ENCODE measurements at places on chromosomes 12 and 14.

DNA sequence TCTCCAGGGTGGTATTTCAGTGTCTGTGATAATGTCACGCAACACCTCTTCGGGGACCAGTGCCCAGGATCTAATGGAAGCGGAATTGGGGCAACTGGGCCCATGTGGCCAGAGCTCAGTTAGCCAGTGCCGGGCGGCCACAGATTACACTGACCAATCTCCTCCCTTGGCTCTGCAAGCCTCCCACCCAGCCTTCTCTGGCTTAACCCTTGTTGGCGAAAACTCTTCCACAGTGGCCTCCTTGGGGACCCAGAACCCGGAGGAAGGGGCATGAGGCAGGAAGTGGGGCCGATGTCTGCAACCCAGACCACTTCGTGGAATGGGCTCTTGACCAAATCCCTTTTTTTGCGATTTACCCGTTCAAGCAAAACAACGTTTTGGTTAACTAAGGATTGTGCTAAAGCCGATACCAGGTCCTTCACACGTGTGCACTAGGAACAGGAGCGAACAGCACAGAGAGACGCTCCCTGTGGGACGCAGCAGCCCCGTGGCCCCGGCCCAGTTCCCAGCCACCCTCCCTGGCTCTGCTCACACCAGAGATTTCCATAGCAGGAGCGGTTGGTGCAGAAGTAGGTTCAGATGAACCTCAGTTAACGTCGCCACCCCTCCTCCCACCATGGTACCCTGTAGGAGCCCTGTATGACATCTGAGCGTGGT lies 38.2 kb downstream of the SLC8B1 start:
- no peak for DNase-seq

DNA sequence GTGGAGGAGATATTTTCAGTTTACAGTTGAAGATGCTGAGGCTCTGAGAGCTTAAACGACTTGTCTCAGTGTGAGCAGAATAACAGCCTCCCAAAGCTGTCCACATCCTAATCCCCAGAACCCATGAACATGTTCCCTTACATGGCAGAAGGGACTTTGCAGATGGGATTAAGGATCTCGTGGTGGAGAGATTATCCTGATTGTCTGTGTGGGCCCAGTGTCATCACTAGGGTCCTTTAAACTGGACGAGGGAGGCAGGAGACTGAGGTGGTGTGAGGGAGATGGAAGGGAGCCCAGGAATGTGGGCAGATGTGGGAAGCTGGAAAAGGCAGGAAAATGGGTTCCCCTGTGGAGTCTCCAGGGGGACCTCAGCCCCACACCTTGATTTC lies 9.6 kb upstream of the KRT80 start:
- DNase-seq, result no peak

GRCh38 chr14:96592591-96593386 lies 90.6 kb downstream of the PAPOLA start:
- DNase-seq, result no peak

DNA sequence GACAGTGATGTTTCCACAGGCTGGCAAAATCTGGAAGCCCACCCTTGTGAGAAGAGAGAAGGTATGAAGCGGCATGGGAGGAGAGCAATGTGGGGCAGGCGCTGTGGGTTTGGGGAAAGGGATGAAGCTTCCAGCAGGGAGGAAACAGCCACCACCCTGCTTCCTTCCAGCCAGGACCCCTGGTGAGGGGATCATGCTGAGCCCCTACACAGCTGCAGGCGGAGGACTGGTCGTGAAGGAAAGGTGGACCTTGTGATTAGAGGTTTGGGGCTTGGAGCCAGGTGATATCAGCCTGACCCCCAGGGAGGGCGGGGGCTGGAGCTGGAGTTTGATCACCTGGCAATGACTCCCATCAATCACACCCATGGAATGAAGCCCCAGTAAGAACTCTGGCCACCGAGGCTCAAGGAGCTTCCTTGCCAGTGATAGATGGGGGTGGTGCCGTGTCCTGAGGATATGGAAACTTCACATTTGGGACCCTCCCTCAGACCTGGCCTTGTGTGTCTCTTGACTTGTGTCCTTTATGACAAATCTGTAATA lies 48.6 kb downstream of the RIMBP2 start:
- DNase-seq, result no peak

- DNase-seq, result no peak
Measured at GRCh38 chr12:14959916-14960496, 1.4 kb downstream of the ARHGDIB start.

DNA sequence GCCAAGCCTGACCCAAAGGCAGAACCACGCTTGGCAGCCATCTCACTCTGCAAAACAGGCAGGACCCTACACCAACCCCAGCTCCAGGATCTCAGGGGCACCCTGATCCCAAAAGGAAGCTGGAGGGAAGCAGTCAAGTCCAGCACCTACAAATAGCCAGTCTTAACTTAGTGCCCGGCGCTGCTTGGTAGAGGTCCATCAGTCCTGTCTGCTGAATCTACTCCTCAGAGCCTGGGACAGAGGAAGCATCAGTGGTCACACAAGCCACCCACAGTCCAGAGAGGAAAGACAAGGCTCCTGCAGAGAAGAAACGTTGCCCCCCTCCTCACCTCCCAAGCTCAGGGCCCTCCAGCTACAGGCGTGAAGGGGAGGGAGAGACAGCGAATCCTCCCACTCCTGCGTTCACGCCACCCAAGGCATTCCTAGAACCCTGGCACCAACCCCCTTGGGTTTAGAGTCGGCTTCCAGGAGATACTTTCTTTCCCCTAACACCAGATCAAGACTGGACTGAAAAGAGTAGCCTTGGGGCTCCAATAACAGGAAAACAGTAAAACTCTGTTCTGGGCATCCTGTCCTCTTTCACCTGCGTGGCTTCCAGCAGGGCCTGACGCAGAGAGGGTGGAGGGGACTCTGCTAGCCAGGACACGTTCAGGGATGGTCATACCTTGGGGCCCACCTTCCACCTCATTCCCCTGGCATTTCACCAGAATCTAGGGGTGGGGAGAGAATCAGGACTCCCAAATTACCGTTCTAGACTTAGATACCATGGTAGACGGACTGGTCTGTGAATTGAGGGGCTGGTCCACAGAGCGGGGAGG lies 1.2 kb downstream of the PXN start:
- DNase-seq, result no peak

DNA sequence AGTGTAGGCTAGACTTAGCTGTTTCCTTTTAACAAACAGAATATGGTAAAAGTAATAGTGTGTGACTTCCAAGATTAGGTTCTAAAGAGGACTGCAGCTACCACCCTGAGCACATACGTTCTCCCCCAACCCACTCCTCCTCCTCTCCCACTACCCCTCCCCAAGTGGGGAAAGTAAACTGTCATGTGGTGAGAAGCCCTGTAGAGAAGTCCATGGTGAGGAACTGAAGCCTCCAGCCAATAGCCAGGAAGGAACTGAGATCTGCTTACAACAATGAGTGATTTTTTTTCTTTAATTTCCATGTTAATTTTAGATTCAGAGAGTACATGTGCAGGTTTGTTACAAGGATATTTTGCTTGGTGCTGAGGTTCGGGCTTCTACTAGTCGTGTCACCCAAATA lies 57.0 kb upstream of the EGLN3 start:
- DNase-seq, result no peak

- DNase-seq, result no peak
Measured at GRCh38 chr14:73613419-73613963, 1.2 kb downstream of the ACOT6 start.
